ENCODE measurements at places on chromosomes 5 and 9.

DNA sequence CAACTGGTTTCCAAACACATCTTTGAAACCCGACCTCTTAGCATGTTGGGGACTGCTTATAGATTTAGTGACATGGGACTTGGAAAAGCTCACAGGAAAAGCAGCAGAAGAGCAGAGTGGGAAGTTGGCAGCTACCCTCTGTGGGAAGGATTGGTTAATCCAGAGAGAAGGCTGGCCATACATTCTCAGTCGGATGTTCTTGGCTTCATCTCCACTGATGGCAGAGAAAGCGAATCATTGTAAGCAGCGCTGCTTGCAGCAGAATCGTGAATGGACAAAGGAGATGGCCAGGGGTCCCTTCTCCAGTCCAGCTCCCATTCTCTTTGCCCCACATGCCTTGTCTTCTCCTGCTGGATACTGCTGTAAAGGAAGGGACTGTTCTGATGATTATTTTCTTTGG is 62.7 kb downstream of the MEGF10 start:
- peak; percentile 43 for DNase-seq

DNA sequence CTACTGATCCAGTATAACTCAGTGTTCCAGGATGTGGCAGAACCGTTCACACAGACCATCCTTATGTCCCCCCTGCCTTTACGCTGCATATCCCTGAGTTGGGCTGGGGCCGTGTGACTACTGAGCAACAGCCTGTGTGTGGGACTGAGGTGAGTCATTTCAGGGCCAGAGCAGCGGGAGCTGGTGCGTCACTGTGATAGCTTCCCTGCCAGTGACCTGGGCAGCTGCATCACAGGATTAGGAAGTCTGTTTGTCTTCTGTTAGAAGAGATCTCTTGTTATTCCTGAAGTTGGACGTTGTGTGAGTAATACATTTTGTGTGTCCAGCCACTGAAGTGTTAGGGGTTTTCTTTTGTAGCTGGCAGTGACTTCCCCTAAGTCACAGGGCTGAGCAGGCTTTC is 35.6 kb downstream of the TPPP start:
- no peak for DNase-seq

DNA sequence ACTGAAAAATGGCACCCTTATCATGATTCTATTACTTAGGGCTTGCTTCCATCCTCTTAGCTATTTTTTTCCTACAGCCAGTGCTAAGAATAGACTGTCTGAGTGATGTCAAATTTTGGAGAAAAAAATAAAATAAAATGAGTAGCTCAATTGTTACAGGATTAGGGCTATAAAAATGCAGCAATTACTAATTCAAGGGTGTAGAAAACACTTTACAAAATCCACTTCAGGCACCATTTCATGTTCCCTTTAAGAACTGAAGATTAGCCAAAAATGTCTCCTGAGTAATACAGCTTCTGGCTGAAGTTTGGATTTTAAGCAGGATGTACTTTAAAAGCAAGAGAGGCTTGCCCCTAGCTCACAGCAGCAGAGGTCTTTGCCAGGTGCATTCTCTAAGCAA is 240.5 kb upstream of the IRX1 start:
- no peak for DNase-seq

DNA sequence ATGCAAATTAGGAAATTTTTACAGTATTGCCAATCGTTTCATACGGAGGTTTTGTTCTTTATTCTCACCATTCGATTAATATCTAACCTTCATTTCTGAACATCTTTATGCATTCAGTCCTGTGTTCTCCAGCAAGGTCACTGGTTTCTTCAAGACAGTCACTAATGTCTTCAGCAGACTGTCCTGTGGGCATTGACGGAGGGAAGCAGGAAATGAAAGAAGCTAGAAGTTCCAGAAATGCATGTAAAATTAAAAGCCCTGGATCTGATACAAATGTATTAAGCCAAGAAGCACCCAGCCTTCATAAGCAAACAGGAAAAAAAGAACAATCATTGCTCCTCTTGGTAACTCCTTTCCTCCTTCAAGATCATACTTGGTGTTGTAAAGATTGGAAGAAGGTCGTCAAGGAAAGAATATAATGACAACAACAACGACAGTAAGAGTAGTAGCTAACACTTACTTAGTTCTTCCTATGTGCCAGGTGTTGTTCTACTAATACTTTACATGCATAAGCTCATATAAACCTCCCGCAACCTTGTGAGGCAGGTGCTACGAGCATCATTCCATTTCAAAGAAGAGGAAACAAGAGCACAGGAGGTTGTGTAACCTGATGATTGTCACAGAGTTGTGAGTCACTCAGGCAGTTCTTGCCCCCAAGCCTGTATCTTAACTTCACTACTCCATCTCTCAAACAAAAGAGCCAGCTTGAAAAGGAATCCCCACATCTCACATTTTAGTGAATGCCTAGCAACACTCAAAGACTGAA is 59.9 kb upstream of the CER1 start:
- DNase-seq = no peak

GRCh38 chr5:119017994-119018393 is 29.6 kb upstream of the DTWD2 start:
- DNase-seq = no peak

DNA sequence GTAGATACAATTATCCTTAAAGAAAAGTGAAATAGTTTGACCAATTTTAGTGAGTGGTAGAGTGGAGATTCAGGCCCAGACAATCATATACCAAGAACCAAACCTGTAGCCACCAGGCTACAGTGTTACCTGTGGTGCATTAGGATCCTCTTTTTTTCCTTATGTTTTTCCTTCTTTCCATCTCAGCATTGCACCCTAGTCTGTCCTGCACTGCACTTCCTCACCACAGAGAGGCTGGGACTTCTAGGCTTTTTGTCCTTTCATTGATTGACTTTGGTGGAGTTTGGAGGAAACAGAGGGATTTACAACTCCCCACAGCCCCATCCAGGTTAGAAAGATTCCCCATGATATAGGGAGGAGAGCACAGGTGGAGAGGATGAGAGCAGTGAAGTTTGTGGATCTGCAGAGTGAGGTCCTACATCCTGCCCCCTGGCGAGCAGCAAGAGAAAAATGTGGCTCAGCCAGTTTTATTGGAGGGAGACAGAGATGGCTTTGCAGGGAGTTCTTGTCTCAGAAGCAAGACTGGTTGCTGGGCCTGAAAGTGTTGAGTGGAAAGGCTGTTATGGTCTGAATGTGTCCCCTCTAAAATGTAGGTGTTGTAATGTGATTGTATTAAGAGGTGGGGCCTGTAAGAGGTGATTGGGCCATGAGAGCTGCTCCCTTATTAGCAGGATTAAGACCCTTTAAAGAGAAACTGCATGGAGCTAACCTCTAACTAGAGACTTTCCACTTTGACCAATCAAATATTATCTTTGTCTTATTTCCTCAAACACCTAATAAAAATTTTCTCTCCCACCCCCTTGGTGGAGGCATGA is 36.2 kb downstream of the KIF4B start:
- no peak for DNase-seq
